ENCODE measurements at places on chromosomes 7 and 10.

- no peak for DNase-seq
Measured at GRCh38 chr7:37927773-37928444, 7.5 kb downstream of the EPDR1 start.

DNA sequence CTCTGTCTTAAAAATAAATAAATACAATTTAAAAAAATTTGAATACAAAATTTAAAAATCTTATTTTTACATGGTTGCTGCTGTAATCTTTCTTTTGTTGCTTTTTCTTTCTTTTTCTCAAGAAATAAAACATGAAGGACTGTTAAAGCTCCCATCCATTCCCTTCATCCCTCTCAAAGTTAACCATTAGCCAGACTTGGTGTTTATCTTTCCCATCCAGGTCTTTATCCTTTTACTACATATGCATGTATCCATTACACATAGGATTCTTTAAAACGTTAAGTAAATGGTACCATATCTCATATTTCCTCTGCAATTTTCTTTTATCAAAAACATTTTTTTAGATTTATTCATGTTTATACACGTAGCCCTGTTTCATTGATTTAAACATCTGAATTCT is 70.1 kb downstream of the CREB3L2 start:
- no peak for DNase-seq

GRCh38 chr7:113698556-113699220 is 220.1 kb downstream of the PPP1R3A start:
- DNase-seq: no peak

GRCh38 chr7:93232673-93233018 is 480 bp downstream of the VPS50 start:
- no peak for DNase-seq

- DNase-seq: no peak
Measured at GRCh38 chr7:92778972-92779371, 57.4 kb downstream of the CDK6 start.

GRCh38 chr7:133678137-133678814 is 425.4 kb downstream of the EXOC4 start:
- DNase-seq: no peak

DNA sequence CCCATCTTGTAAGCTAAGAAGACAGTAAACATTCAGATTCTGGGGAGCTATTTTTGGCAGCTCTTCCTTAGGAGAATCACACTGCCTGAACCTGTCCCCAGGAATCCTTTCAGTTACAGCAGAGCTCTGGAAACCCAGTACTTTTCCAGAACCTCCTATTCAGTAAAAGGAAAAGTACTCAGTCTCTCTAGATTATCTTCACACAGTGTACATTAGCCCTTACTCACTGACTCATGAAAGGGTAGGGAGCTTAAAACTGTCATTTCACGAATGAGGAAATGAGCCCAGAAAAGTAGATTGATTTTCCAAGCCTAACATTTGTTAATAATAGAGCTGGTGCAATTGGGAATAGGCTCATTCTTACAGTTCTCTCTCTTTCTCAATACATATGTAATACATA is 3.9 kb upstream of the CNNM1 start:
- no peak for DNase-seq

DNA sequence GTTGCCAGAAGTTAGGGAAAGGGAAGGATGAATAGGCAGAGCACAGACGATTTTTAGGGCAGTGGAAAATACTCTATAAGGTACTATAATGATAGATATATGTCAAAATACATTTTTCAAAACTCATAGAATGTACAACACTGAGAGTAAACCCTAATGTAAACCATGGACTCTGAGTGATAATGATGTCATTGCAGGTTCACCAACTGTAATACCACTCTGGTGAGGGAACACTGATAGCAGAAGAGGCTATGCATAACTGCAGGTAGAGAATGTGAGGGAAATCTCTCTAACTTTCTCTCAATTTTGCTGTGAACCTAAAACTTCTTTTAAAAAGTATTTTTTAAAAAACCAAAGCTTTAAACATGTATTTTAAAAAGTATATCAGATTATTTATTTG is 22.1 kb downstream of the POT1 start:
- DNase-seq: no peak

DNA sequence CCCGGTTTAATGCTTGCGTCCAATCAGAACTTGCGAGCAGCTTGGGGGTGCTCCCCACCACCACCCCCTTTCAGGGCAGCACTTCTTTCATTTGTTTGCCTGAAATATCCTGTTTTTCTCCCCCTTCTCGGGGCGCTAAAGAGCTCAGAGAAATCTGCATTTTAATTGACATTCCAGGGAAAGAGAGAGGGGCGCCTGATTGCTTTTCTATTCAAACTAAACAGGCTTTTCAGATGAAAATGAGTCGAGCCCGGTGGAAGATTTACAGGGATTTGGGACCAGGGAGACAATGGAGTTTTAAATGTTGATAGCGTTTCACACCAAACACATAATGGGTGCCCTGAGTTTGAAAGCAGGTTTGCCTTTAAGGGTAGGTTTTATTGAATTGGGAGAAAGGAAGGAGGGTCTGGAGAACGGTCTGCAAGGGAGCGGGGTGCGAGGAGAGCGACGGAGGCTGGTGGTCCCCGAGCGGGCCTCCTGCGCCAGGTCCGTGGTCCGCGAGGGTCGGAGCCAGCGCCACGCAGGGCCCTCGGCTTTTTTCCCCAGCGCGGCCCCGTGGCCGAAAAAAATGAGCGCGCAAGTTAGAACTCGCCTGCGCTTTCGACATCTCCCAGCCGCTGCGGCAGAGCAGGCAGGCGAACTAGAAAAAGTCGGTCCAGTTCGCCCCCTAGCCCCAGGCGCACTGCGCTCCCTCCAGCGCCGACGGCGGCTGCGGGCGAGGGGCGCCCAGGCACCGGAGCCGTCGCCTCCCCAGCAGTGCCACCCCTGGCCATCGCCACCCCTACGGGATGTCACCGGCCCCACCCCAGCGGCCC is 1.3 kb downstream of the FGFR2 start:
- no peak for DNase-seq

DNA sequence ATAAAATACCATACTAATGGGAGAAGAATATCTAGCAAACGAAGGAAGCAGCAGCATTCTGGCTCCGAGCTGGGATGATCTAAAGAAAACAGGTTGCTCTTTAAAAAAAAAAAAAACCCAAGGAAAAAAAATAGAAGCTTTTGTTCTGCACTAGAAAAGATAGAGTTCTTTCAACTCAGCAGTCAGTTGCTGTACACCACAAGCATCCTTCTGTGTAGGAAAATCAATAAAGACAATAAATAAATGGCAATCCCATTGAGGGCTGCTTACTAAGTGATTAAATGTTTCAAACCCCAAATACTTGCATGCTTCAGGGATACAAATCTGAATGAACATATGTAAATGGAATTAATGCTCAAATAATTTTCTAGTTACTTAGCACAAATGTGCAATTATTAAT is 207.1 kb downstream of the TEX36 start:
- no peak for DNase-seq

DNA sequence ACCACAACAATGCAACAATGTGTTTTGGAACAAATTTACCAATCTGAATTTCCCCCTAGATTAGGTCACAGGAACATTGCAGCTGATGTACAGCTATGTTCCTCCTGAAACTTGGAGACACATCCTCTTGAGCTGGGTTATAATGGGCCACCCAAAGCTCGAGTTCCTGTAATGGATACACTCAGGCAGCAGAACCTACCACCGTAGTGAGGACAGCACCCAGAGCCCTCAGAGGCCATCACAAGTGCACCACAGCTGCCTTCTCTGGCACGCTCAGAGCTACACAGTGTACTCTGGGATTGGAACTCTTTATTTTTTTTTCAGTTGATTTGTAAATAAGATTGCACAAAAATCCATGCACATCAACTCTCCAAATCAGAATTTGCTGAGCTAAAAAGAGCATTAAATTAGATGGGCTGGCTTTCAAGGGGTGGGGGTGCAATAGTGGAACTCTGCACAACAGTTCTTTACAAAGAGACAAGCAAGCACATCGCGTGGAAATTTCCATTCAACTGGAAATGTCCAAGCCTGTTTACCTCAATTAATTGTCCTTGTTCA is 56.7 kb downstream of the EGFR start:
- no peak for DNase-seq

- DNase-seq: no peak
Measured at GRCh38 chr10:124064676-124065075, 28.7 kb downstream of the CHST15 start.

- no peak for DNase-seq
Measured at GRCh38 chr10:117546581-117547015, 4.1 kb downstream of the EMX2 start.

DNA sequence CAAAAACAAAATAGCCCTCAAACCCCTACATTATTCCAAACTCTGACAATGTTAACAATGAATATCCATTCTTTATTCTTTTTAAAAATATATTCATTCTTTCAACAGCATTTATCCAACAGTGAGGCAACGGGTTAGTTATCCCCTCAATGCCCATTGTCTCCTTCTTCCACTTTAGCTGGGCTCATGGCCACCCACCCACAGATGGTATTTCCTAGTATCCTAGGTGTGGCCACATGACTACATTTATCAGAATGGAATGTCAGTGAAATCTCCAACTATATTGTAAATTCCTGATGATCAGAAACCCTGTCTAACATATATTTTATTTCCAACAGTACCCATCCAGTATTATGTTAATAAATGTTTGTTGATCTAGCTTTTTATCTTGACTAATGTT is 13.6 kb downstream of the HOXA1 start:
- no peak for DNase-seq

- no peak for DNase-seq
Measured at GRCh38 chr7:56206420-56206819, 90.2 kb upstream of the NUPR2 start.

DNA sequence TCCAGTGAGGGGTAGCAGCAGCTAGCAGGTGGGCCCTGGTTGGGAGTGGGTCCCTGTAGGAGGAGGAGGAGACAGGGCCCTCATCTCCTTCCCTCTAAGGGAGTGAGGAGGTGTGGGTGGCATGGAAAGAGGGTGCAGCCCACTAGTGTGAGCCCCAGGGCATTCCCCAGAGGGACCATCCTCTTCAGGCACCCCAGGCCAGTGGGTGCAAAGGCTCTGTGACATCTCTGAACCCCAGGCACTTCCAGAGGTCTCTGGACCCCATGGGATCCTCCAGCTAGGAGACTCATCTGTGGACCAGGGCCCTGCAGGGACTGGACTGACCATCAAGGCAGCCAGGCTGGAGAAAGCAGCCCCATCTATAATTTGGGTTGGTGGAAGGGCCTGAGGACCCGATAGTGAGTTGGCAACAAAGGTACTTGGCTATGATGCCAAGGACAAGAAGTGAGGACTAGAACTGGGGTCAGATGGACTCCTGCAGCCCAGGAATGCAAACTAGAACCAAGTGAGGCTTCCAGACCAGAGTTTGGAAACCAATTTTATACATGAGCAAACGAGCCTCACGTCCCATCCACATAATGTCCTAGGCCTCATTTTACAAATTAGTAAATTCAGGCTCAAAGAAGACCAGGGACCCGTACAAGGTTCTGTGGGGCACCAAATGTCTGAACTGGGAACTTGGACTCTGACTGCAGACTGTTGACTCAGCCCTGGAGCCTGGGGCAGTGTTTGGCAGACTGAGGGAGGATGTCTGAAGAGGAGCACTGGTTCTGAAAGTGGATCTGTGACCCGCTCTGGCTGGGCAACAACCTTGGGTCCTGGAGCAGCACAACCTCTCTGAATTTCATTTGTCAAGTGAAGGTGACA is 1.4 kb upstream of the VSTM4 start:
- DNase-seq: no peak

GRCh38 chr7:148967032-148967372 is 61.3 kb downstream of the PDIA4 start:
- no peak for DNase-seq

- peak; percentile 42 for DNase-seq
Measured at GRCh38 chr10:110600487-110601101, 33.1 kb downstream of the SMC3 start.

- DNase-seq: no peak
Measured at GRCh38 chr7:44390701-44391100, 65.3 kb upstream of the CAMK2B start.

All from activated naive CD4-positive, alpha-beta T cell treated with anti-CD3 and anti-CD28 coated beads for 36 hours (primary cell).